Esophagus mucosa (tissue), 1 donor: ENCODE measurements at places on chromosomes 3 and 15.

DNA sequence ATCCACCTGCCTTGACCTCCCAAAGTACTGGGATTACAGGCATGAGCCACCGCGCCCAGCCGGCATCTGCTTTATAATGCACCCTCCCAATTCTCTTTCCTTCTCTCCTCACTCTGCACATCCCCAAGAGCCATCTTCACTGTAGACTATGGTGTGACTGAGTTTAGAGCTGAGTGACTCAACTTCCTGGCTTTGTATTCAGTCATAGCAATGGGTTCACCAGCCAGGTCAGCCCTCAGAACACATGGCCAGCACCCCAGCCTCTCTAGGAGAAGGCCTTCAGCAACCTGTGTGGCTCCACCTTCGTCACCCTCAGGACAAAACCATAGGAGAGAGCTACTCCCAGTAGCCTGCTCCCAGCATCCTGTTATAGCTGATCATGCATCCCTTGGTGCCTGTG lies 33.0 kb downstream of the ARID3B start:
- ATAC-seq = peak; percentile 62

DNA sequence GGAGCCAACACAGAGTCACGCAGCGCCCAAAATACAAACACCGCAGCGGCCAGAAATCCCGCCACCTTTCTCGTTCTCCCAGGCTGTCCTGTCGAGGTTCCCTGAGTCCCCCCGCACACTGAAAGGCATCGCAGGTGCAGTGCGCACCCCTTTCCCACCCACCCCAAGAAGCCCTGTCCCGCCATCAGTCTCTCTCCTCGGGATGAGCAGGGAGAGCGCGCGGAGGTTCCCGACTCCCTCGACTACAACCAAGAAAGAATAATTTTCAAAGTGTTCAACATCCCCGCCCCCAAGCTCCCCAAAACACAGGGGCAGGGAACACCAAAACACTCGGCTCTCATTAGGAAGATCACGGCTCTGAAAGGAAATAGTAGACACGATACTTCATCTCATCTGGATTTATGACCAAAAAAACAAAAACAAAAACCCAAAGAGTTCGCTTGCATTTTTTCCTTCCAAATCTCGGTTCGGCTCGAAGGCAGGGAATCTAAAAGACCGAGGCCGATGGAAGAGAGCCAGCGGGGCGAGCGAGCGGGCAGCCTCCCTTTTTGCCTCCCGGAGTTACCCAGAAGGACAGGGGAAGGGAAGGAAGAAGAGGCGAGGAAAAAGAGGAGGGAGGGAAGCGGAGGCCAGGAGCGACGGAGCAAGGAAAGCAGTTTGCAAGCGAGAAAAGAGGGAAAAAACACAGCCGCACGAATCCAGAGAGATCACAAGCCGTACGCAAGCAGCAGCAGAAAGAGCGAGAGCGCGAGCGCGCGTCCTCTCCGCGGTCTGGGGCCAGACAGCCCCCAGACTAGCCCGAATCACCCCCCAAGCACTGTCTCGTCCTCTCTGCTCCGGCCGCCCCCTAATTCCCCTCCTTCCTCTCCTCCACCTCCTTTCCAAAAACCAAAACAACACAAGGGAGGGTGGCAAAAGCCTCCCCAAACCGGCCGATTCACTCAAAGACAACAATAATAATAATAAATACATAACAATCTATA lies 808 bp downstream of the BCL6 start:
- peak; percentile 9 for ATAC-seq

DNA sequence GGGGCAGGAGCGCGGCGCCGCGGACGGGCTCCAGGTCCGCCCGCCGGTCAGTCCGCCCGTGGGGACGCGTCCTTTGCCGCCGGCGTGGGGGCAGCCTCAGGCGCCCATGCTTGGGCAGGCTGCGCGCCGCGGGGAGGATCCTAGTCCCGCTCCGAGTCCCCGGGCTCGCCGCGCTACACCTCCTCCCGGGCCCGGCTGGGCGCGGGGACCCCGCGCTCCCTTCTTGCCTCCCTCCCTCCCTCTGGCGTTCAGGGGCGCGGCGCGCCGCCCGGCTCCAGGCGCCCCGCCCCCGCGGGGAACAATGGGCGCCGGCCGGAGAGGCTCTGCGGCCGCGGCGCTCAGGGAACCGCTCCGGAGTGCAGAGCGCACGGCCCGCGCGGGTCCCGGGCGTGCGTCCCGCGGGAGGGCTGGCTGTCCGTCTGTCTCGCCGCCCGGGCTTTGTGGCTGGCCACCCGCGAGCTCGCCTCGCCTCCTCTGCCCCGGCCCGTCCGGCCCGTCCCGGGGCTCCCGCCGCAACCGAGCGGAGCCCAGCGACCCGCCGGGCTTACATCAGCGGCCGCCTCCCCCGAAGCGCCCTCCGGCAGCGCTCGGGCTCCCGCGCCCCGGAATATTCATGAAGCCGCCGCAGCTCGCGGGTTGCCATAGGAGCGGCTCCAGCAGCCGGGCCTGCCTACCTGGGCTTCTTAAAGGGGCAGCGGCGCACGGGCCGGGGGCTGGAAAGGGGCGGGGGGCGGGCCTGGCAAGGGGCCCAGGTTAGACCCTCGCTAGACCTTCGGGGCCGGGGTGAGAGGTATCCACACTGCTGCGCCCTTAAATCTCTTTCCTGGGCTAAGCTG lies at the start of gene HCN4:
Gene HCN4, minus strand, starts transcription at position 658 of the 836 bp plus-strand sequence. CDS start 688 bp downstream, outside the sequence.
- ATAC-seq = peak; percentile 13

DNA sequence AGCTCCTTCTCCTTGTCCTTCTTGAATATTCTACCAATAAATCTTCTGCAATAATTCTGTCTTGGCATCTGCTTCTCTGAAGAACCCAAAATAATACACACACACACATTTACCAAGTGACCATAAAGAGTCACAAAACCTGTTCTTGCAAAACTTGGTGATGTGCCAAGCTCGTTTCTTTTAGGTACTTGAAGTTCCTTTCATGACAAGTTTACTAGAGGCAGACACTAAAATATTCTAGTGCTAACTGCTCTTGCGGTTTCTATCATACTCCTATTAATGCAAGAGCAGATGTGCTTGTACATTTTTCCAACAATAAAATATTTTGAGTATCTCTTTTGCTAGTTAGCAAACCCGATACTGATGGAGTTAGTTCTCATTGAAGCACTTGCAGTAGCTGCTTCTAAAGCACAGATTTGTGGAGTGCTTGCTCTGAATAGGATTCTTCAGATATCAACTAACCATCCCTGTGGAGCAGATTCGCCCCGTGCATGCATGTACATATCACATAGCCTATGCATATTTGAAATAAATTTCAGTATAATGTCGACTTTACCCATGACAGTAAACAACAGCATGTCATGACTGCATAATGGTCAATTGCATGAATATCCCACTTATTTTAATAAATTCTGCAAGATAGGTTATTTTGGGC lies 23.2 kb downstream of the HHLA2 start:
- ATAC-seq = no peak

- no peak for ATAC-seq
Observed at GRCh38 chr3:129686941-129687340, 80.5 kb upstream of the PLXND1 start.

- peak; percentile 92 for ATAC-seq
Observed at GRCh38 chr15:42704492-42704926, 32.4 kb downstream of the CDAN1 start.

GRCh38 chr3:188881954-188882641 lies 289.7 kb upstream of the TPRG1 start:
- no peak for ATAC-seq

DNA sequence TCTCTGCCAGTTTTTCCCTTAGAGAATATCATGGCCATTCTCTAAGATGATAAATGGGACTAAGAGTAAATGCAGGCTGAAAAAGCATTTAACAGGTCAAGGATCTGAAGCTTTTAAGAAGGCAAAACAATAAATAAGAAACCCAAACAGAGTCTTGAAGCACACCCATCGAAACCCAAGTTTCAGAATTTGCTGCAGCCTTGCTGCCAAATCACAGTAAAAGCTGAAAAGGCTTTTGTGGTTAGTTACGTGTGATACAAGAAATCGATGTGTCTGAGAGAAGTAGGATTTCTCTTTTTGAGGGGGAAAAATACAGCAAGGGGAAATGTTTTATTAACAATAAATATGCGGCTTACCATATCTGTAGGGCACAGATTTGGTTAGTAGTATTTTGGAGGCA lies 92.0 kb downstream of the IGF1R start:
- ATAC-seq = no peak

DNA sequence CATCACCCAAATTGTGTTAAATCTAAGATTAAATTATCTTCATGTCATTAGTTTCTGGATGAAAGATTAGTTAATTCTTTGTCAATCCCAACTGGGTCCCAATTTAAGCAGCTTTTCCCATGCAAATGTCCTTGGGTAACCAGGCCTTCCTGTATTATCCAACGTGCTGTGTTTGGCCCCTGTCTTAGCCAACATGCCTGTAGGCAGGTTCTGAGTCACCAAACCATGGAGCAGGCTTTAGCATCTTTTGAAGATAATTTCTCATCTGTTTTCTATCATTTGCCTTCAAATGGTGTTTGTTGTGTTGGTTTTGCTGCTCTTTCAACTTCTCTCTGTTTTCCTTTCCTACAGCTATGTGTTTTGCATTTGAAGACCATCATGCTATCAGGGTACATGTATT lies 216.2 kb downstream of the ITPR1 start:
- no peak for ATAC-seq

DNA sequence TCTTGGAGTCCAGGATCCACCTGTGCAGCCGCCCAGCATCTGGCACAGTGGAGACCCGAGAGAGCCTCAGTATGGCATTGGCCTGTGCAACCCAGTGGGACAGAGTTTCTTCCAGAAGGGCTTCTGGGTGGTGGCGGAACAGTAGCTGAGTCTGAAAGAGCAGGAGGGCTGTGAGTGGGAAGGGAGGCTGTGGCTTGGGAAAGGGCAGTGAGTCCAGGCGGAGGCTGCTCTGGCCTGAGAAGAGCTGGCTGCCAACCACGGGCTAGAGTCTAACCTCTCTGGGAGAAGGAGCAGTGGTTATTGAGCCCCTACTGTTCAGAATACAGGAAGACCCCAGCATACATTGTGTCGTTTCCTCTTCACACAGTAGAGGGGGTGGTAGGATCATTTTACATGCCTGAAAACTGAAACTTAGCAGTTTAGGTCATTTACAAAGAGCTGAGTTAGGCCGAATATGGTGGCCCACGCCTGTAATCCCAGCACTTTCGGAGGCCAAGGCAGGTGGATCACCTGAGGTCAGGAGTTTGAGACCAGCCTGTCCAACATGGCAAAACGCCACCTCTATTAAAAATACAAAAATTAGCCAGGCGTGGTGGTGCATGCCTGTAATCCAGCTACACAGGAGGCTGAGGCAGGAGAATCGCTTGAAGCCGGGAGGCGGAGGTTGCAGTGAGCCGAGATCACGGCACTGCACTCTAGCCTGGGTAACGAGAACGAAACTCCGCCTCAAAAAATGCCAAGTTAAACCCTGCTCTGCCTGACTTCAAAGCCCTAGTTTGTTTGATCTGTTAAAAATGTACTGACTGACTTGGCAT lies 3.2 kb downstream of the AEN start:
- no peak for ATAC-seq

DNA sequence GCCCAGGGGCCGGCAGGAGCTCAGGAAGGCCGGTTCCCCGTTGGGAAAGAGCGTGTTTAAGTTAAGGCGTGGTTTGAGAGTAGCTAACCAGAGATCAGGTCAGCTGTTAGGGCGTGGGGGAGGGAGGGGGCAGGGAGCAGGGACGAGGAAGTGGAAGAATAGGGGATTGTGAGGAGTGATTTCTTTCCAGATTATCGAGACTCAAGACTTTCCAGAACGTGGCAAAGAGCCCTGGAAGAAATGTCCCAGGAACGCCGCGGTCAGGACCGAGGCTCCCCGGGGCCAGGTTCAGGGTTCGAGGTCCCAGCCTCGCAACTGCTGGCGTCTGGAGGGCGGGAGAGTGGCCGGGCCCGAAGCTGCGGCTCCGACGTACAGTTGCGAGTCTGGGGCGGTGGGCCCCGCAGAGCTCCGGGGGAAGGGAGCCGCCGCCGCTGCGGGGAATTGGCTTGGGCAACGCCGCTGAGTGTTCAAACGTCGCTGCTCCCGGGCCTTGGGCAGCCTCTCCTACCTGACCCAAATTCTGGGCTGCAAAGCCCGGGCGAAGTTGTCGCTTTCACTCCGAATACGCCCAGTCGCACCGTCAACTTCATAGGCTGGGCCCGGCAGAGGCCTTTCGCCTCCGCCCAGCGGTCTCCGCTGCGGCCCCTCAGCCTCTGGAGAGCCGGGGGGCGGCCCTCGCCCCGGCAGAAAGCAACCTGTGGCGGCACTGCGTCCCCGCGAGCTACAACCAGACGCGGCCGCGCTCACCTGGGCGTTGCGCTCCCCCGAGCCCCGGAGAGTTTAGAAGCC lies 9.5 kb downstream of the ISL2 start:
- peak; percentile 51 for ATAC-seq

- no peak for ATAC-seq
Observed at GRCh38 chr3:148718982-148719862, 21.5 kb downstream of the AGTR1 start.

GRCh38 chr3:194344012-194344411 lies 7.1 kb downstream of the CPN2 start:
- peak; percentile 55 for ATAC-seq

GRCh38 chr3:149288655-149289054 lies 44.8 kb downstream of the TM4SF18 start:
- no peak for ATAC-seq

DNA sequence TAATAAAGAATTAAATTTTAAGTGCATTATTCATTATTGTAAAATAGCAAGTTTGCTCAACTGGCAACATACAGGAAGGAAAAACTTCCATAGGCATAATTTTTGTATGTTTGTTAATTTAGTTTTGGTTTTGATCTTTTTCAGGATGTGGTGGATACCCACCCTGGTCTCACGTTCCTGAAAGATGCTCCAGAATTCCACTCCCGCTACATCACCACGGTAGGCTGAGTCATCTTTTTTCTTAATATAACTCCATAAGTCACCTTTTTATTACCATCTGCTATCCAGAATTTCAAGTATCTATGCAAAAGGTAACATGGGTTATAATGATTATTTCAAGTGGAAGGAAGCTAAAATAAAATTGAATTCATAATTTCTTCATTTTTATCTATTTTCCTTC lies 104.8 kb downstream of the PPP2R3A start:
- no peak for ATAC-seq

GRCh38 chr3:182241196-182241765 lies 529.6 kb downstream of the SOX2 start:
- ATAC-seq = no peak

DNA sequence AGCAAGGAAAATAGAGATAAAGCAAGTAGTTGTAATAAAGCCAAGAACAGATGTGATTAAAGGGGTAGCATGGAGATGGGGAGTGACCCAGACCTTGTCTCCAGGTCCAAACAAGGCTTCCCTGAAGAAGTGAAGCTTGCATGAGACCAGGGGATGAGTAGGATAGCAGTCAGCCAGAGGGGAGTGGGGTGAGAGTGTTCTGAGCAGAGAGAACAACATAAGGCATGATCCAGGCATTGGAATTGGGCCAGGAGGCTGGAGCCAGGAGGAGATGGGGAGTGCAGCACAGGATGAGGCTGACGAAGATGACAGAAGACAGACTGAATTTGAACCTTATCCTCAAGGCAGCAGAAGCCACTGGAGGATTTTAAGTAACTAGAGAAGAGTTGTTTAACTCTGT lies 7.2 kb downstream of the TMOD2 start:
- ATAC-seq = no peak

DNA sequence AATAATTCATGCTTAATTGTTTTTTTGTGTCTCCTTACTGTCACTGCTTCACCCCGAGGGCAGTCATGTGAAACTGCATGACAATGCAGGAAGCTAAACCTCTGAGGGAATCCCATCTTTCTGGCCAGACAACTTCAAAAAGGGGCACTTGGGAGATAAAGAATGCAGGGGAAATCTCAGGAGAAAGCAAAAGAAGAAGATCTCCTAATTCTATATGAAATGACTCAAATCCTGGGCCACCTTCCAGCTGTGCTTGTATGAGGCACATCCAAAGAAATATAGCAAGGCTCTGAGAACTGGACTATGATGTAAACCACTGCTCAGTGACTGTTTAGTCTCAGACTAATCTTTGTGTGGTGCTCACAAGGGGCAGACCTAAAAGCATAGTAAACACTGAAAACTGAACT lies 22.6 kb upstream of the UMPS start:
- ATAC-seq = no peak
